Lung (tissue), 17 donors: ENCODE measurements at places on chromosomes 13 and 19. TPM values are rescaled to one million over a fixed set of nuclear protein-coding genes. Genes with fewer than 3 reads are reported as not detected.
A peak's percentile ranks its signal among the peaks of the same experiment; 100 is the strongest.

DNA sequence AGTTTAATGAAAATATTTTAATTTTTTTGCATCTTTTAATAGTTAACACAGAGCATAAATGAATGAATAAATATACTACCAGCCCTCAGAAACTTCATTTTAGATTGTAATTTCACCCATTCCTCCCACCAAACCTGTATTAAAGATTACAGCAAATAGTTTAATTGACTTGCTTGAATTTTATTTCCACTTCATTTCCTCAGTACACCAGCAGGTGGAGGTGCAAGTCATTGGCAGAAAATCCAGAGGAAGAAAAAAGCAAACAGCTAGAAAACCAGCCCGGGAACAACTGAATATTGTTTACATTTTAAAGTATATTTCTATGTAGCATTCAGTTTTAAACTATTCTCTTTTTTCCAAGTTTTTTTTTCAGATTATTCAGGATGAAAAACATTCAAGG is 177.8 kb downstream of the OLFM4 start:
- peak; percentile 2 for DNase-seq
- H3K4me1 ChIP-seq: no peaks in the 10 kb centered on the region
- no peak overlapping the region for H3K4me3 ChIP-seq

- no peak overlapping the region for H3K27ac ChIP-seq
- H3K36me3 ChIP-seq: no peaks in the 10 kb centered on the region
- peaks cover 92% of the 10 kb centered on the region for H3K27me3 ChIP-seq
- DNase-seq: no peak
- no peak overlapping the region for H3K4me3 ChIP-seq
- H3K4me1 ChIP-seq: peaks cover 14% of the 10 kb centered on the region
Measured at GRCh38 chr13:27925220-27925991, 5.6 kb downstream of the PDX1 start.

GRCh38 chr13:42812316-42812715 is 30.9 kb downstream of the FAM216B start:
- H3K27me3 ChIP-seq: no peaks in the 10 kb centered on the region
- no peaks in the 10 kb centered on the region for H3K4me1 ChIP-seq
- H3K36me3 ChIP-seq: no peaks in the 10 kb centered on the region
- H3K4me3 ChIP-seq: no peak overlapping the region

DNA sequence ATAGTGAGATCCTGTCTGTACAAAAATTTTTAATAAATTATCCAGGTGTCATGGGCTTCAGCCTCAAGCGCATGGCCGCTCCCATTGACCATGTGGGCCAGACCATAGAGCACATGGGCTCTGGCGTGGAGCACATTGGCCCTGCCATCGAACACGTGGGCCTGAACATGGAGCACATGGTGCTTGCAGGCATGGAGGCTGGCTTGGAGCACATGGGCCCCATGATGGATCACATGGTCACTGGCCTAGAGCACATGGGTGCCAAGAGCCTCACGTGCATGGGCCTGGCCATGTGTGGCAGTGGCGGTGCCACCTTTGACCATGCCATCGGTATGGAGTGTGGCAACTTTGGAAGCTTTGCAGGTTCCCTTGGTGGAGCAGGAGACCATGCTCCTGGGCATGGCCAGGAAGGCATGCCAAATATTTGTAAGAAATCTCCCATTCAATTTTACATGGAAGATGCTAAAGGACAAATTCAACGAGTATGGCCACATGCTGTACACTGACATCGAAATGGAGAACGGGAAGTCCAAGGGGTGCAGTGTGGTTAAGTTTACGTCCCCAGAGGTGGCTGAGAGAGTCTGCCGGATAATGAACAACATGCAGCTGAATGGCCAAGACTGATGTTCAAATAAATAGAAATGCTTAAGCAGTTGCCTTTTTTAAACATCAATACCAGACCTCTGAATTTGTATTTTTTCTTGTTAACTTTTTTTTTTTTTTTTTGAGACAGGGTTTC is 21.3 kb upstream of the SLC1A5 start:
- no peak overlapping the region for H3K4me3 ChIP-seq
- H3K36me3 ChIP-seq: no peaks in the 10 kb centered on the region
- no peak overlapping the region for H3K27ac ChIP-seq
- H3K4me1 ChIP-seq: peaks cover 10% of the 10 kb centered on the region

DNA sequence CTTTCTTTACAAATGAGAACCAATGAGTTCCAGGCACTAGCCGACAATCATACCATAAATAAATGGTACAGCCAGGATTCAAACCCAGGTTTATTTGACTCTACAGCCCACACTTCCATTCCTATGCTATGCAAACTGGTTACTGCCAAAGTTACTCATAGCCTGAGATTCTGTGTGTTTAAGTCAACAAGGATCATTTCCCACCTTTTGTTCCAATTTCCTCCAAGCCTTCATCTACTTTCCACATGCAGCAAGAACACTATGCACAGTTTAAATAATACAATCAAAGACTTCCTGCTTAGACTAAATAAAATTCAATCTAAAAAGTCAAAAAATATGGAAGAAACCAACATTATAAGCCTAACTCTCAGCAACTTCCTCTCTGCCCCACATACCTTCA is 59.2 kb upstream of the KLF12 start:
- DNase-seq: no peak
- H3K4me1 ChIP-seq: no peaks in the 10 kb centered on the region
- no peaks in the 10 kb centered on the region for H3K27me3 ChIP-seq
- H3K27ac ChIP-seq: no peak overlapping the region
- H3K36me3 ChIP-seq: no peaks in the 10 kb centered on the region

The PNMA8A gene
- 8.4 TPM for total RNA-seq
